ENCODE measurements at places on chromosomes 6 and 20.

- DNase-seq = no peak
These were observed 18.5 kb downstream of the GSTA4 start for GRCh38 chr6:52976591-52977035.

DNA sequence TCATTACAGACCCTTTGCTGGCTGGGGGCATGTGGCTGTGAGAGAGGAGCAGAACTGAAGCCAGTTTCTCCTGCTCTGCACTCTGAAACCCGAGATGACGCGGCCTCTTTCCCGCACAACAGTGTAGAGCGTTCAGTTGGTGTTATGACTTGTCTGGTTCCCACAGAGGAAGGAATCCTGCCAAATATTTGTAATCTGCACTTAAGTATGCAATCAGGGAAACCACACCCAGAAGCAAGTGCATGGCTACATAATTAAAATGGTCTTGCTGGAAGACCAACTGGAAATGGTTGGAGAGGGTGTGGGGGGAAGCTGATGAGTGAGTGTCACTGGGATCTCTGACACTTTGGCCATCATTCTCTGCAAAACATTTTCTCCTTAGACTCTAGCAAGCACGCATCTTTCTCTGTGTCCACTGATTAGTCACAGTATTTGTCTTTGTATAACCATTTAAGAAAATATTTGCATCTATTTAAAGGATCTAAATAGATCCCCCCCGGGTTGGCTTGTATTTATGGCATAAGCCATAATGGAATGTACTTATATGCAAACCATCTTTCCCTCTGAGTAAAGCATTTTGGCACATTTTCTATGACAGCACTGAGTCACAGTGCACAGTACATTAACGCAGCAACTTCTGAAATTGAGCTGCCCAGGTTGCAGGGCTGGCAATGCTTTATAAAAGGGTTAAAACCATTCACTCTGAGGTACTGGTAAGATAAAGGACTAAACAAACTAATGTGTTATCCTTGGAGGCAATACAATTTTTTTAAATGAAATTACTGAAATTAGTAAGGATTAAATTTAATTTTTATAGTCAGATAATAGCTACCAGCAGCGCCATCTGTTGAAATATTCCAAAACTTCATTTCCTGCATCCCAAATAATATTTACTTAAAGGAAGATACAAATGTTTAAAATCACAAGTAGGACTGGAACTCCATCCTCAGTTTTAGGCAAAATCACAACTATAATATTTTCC is 76.7 kb downstream of the FOXC1 start:
- DNase-seq = no peak

DNA sequence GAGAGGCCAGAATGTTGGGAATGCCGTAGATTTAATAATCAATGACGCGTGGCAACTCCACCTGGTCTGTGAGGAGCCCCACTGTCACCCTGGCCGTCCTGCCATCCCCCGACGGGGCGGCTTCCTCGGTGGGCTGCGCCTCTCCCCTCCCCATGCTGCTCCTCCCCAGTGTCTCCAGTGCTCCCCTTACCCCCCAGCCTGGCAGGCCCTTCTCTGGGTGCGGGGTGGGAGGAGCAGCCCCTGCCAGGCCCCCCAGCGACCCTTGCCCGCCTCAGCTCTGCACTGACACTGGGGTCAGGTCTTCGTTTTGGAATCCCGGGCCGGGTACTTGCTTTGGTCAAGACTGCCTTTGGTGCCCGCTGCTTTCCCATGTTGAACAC is 82.3 kb upstream of the FRMD1 start:
- DNase-seq = no peak

GRCh38 chr20:20690676-20691476 is 21.6 kb downstream of the RALGAPA2 start:
- DNase-seq = no peak

DNA sequence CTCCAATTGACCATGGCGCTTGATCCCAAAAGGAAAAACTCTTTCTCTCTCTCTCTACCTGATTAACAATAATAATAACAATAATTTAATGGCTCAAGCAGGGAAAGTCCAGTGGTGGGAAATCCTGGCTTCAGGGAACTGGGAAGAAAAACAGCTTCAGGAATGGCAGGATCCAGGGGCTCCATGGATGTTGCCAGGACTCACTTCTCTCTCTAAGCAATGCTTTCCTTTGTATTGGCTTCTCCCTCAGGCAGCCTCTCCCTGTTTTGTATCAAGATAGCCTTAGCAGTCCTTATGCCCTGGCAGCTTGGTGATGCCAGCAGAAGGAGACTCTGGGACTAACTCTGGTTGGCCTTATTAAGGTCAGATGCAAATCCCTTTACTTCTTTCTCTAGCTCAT is 13.5 kb upstream of the PTGIS start:
- DNase-seq = no peak

GRCh38 chr20:49340161-49340966 is 62.5 kb upstream of the ZNFX1 start:
- peak; percentile 77 for DNase-seq

DNA sequence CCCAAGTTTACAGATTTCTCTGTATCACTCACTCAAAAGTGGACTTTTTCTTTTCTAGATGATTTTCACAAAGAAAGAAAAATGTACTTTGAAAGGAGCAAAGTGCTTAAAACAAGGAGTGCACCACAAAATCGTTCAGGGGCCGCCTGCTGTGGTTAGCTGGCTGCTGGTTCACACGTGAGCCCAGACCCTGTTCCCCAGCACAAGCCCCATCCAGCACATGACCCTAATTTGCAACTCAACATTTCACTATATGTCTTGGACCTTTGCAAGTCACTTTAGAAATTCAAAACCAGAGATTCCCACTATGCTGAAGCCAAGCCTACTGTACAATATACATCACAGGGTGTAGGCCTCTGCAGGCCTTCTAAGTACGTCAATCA is 95.5 kb upstream of the NHSL1 start:
- DNase-seq = no peak

GRCh38 chr20:49781676-49782075 is 31.0 kb upstream of the SLC9A8 start:
- DNase-seq = no peak
